CD4-positive, CD25-positive, alpha-beta regulatory T cell (primary cell): ENCODE measurements at places on chromosomes 4 and X. TPM values are rescaled to one million over a fixed set of nuclear protein-coding genes. Genes with fewer than 3 reads are reported as not detected.

Gene XG
- total RNA-seq = not detected

Gene SCML2
- total RNA-seq = 0.22 TPM

Gene NSG1
- total RNA-seq = 0.62 TPM

Gene NDUFA1
- total RNA-seq = 56.6 TPM

Gene DUSP21
- total RNA-seq = not detected

Gene SLC7A11
- 0.07 TPM for total RNA-seq

Gene UGT2B17
- not detected for total RNA-seq

Gene MEPE
- not detected for total RNA-seq

Gene RGN
- not detected for total RNA-seq

Gene USP46
- 9.6 TPM for total RNA-seq

GRCh38 chr4:89365776-89366175, 58.2 kb upstream of the GPRIN3 start:
- DNase-seq = no peak
- H3K4me3 ChIP-seq = no peak overlapping the region
- peaks cover 2% of the 10 kb centered on the region for H3K27me3 ChIP-seq
- no peaks in the 10 kb centered on the region for H3K36me3 ChIP-seq

- no peaks in the 10 kb centered on the region for H3K36me3 ChIP-seq
- no peak overlapping the region for H3K27ac ChIP-seq
- H3K4me1 ChIP-seq = peaks cover 8% of the 10 kb centered on the region
- no peak overlapping the region for H3K4me3 ChIP-seq
Measured at GRCh38 chrX:107654872-107655761, 26.8 kb downstream of the PRPS1 start.

DNA sequence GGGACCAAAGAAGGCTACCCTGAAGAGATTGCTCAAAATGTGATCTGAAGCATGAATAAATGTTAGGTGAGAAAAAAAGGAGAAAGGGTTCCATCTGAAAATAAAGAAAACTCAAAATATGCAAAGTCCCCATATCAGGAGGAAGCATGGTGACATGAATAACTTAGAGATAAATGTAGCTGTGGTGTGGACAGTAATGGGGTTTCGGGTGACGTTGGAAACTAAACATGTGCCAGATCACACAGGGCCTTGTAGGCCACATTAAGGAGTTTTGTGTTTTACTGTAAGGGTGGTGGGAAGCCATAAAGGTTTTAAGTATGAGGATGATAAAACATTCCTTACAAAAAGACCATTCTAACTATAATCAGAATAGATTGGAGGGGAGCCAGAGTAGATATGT, 40.3 kb upstream of the ACSL4 start:
- DNase-seq = no peak
- H3K36me3 ChIP-seq = no peaks in the 10 kb centered on the region
- no peaks in the 10 kb centered on the region for H3K4me1 ChIP-seq
- H3K27ac ChIP-seq = no peak overlapping the region

DNA sequence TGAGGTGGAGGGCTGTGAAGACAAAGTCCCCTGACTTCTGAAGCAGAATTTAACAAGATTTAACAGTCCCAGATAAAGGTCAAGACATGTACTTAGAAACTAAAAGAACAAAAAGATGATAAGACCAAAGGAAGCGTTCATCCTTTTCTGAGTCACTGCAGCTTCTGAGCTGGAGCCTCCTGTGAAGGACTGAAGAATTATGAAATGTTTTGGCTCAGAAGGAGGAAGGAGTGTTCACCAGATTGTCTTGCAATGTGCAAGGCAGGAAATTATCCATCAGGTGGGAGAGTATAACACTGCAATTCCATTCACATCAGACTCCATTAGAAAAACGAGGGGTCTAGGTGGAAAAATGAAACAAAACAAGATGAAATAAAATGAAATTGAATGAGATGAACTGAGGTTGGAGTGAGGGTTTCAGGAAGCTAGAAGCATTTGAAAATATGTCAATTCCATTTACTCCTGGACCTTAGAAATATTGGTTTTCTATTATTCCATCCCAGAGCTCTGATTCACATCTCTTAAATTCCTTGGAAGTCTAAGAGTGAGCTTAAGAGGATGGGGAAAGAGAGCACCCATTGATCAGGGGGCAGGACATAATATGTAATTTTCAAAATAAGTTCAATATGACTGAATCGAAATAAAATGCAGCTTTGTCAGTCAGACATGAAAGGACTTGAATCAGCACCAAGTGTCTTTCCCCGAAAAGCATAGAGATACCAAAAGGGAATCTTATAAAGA, 186.1 kb upstream of the LNX1 start:
- no peaks in the 10 kb centered on the region for H3K4me1 ChIP-seq
- no peak overlapping the region for H3K4me3 ChIP-seq
- H3K36me3 ChIP-seq = no peaks in the 10 kb centered on the region
- H3K27ac ChIP-seq = no peak overlapping the region
- DNase-seq = no peak

- no peaks in the 10 kb centered on the region for H3K4me1 ChIP-seq
- H3K27me3 ChIP-seq = no peaks in the 10 kb centered on the region
- no peak for DNase-seq
- no peak overlapping the region for H3K27ac ChIP-seq
Measured at GRCh38 chrX:50188859-50189600, 11.8 kb downstream of the AKAP4 start.

DNA sequence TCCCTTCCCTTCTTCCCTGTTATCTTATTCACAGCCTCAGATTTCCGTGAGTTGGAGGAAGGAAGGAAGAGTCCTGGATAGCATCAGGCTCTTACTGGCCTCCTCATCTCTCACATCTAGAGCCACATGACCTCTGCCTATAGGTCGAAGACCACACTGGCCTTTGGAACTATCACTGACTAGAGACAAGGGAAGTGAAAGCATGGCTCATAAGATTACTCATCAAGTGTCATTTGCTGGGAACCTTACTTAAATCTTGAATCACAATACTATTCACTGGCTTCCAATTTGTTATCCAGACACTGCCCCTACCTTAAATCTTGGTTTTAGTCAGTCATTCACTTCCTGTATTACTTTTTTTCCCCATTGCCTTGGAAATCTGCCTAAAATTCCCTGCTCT, 61.6 kb upstream of the MTMR8 start:
- no peaks in the 10 kb centered on the region for H3K27me3 ChIP-seq
- no peak overlapping the region for H3K4me3 ChIP-seq
- no peak overlapping the region for H3K27ac ChIP-seq
- no peaks in the 10 kb centered on the region for H3K4me1 ChIP-seq

DNA sequence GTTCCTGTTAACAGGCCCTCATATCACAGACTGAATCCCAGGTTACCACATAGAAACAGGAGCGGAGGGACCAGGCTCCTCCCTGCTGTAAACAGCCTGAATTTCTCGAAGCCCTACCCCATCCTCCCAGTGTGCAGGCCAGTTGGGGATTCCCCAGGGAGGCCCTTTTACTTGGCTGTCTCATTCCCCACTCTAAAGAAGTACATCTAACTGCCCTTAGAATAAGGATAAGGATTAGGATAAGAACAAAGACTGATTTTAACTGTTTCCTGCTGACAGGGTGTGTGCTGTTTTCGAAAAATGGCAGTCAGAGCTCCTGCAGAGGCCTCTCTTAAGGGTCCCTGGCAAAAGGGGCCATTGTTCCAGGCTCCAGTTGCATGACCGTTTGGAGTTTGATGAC, 133.7 kb downstream of the PAPSS1 start:
- H3K27me3 ChIP-seq = no peaks in the 10 kb centered on the region
- no peaks in the 10 kb centered on the region for H3K36me3 ChIP-seq
- no peak overlapping the region for H3K4me3 ChIP-seq
- H3K4me1 ChIP-seq = no peaks in the 10 kb centered on the region
- no peak for DNase-seq

GRCh38 chr4:83356899-83357661, 22.4 kb upstream of the HPSE start:
- no peak for DNase-seq
- H3K27me3 ChIP-seq = no peaks in the 10 kb centered on the region
- H3K4me1 ChIP-seq = no peaks in the 10 kb centered on the region

GRCh38 chrX:7146703-7147412, 654 bp upstream of the STS start:
- peak overlapping the region; percentile 79 for H3K27ac ChIP-seq
- H3K4me3 ChIP-seq = peak overlapping the region; percentile 70
- no peaks in the 10 kb centered on the region for H3K27me3 ChIP-seq
- H3K36me3 ChIP-seq = no peaks in the 10 kb centered on the region
- peak; percentile 1 for DNase-seq
- peaks cover 8% of the 10 kb centered on the region for H3K4me1 ChIP-seq

DNA sequence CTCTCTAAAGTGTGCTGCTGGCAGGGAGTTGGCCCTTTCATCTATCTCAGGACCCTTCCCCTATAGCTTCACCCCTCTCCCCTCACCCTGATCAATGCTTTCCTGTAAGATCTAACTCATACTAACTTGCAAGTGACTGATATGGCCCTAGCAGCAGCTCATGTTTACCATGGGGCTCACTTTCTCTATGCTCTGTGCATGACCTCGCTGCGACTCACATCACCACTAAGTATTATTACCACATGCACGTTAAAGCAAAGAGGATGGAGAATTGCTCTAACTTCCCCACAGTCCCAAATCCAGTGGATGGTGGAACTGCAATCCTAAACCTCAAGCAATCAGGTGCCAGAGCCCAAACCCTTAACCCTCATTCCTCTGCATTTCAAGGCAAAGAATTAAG, 626.6 kb downstream of the MID1IP1 start:
- DNase-seq = no peak
- H3K4me3 ChIP-seq = no peak overlapping the region
- no peak overlapping the region for H3K27ac ChIP-seq
- H3K4me1 ChIP-seq = peaks cover 4% of the 10 kb centered on the region
